ENCODE measurements at places on chromosomes 7 and 10.

DNA sequence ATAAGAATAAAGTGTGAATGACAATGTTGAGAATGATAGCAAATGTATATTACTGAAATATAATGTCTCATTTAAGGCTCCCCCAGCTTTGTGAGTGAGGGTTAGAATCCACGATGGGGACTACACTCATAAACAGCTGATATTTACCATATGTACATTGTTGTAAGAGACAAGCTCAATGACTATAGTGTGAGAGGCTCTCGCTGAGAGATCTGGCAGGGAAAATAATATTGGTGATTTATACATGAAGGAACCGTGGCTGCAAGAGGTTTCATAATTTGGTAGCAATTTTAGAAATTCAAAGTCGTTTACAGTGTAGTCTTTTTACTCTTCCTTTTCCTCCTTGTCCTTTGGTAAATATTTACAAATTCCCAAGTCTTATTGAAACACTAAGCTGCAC is 342.2 kb upstream of the AKR1E2 start:
- no peak for DNase-seq

DNA sequence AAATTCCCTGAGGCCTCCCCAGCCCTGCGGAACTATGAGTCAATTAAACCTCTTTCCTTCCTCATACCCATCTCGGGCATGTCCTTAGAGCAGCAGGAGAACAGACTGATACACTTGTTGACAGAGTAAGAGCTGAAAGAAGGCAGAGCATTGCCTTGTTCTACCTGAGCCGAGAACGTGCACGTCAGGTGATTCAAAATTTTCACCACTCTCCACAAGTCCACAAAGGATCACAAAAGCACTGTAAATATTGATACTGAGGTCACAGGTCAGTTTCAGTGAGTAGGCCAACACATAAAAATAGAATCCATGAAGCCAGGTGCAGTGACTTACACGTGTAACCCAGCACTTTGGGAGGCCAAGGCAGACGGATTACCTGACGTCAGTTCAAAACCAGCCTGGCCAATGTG is 27.8 kb downstream of the DCLRE1C start:
- DNase-seq: no peak

DNA sequence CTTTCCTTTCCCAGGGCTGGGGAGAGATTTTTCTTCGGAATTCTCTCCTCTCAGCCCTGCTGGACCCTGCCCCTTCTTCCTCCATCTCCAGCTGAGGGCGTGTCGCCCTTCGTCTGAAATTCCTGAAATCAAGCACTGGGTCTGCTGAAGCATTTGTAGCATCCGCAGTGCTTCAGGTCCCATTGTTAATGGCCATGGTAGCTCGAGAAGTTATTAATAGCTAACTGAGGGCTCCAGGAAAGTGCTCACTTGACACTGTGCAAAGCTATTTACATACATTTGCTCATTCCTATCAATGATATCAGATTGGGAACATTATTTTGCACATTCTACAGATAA is 515 bp downstream of the FAM149B1 start:
- DNase-seq: no peak

DNA sequence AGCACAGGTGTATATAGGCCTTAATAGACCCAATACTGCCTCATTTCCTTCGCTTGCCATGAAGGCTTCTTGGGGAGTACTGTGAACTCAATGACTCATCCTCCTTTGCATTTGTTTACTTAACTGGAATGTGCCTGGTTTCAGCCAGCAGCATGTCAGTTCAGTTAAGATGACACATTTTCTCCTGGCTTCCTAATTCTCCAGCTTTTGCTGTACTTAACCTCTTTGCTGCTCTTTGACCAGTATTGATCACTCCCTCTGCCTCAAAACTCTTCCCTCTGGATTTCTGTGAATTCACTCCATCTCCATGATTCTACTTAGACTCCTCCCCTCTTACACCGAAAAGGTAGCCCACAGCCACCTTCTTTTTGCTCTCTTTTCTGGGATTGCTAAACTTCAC is 135.7 kb downstream of the MAGI2 start:
- no peak for DNase-seq

- no peak for DNase-seq
Observed at GRCh38 chr7:155194382-155195140, 103.1 kb upstream of the INSIG1 start.

DNA sequence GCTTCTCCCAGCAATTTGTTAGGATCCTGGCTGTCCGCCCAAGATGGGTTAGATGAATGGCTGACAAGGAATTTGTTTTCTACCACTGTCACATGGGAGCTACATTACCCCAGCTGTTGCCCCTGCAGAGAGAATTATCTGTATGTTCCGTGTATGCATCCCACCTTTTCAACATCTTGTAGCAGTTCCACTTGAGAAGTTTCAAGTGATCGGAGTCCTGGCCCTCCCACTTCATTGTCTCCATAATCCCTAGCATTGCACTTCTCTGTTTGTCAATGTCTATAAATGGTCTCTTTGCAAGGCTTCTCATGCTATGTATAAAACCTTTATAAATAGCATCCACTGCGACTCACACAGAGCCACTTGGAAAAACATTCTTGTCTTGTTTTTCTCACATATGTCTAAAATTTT is 972.5 kb downstream of the CNTNAP2 start:
- no peak for DNase-seq

GRCh38 chr7:50657341-50657873 is 92.2 kb upstream of the DDC start:
- DNase-seq: no peak

DNA sequence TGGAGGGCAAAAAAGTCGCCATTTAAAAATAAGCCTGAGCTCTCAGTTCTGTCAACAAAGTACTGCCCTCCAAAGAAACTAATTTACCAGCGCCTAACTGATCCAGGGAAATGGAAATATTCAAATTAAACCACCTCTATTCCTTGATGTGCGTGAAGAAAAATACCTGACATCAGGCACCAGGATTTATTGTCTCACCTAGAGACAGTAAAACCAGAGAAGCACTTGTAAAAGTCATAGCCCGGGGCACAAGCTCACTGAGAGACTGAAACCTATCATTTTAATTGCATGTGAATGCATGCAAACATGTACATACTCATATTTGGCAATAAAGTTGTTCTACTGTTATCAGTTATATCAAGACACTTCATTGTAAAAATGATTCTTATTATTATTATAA is 147.3 kb upstream of the VSTM2A start:
- no peak for DNase-seq

DNA sequence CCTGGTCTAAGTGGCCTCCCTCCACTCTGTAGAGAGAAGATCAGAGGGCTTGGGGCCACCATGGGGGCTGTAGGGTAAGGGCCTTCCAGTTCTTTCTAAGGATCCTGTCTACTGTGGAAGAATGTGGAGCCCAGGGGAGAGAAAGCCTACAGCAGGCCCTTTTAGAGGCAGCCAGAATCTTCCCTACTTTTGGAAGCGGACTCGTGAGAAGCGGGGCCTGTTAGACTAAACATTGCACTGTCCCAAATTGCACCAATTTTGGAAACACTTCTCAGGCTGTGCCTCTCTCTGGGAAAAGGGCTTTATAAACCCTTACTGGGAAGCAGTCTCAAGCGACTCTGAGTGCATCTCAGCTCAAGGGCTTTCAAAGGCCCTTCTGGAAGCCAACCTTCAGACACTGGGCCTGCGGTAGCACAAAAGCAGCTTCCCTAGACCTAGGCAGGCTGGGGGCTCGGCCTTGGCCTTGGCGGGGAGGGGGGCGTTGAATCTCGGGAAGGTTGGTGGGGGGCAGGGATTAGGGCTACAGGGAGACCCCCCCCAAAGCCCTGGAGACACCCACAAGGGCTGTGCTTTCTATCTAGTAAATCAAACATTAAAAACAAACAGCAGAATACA is 298.1 kb downstream of the GFRA1 start:
- no peak for DNase-seq

- DNase-seq: no peak
Observed at GRCh38 chr10:78905957-78906308, 162.8 kb upstream of the ZMIZ1 start.

DNA sequence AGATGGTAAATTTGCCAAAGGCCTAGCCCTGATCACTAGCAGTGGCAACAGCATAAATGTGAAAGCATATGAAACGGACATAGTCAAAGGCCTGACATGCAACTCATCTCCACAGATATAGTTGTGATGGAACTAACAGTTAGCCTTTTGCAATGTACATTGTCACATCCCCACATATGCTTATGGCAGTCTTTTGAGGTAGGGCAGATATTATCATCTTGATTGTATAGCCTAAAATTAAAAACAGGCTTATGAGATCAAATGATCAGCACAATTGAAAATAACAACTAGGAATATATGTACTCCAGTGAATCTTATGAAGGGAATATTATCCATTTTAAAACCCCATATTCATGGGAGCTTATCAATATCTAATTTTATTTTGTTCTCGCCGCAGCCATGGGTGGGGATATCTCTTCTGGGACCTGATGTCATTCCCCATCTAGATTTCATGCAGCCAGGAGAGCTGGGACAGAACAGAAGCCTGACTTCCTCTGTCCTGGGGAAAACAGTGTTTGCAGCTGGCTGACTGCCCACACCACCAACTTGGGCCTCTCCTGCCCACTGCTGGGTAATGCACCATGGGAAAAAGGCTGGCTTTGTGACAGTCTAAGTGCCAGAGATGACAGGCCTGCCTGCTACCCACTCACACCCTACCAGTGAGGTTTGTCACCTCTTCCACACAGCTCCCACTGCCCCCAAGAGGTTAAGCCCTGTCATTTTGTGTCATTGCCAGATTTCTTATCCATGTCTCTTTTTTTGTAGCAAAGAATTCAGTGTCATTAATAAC is 180.2 kb upstream of the FZD1 start:
- DNase-seq: no peak

- DNase-seq: no peak
Observed at GRCh38 chr10:51092402-51092801, 18.1 kb downstream of the PRKG1 start.

DNA sequence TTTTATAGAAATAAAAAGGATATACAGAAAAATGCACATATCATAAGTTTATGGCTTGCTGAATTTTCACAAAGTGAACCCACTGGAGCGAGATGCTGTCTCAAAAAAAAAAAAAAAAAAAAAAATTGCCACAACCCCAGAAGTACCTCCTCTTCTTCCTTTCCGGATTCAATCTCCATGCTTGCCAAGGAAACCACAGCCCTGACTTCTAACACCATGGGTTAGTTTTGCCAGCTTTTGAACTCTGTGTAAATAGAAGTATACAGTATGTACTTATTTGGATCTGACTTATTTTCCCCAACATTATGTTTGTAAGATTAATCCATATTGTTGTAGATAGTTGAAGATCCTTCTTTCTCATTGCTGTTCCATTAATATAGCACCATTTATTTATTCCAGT is 40.0 kb downstream of the FANK1 start:
- DNase-seq: no peak

GRCh38 chr10:76432016-76433012 is 1000.9 kb downstream of the LRMDA start:
- DNase-seq: no peak

GRCh38 chr7:23347033-23347681 is 48.0 kb downstream of the MALSU1 start:
- DNase-seq: no peak

- DNase-seq: no peak
Observed at GRCh38 chr7:80208700-80209099, 74.1 kb downstream of the GNAI1 start.

DNA sequence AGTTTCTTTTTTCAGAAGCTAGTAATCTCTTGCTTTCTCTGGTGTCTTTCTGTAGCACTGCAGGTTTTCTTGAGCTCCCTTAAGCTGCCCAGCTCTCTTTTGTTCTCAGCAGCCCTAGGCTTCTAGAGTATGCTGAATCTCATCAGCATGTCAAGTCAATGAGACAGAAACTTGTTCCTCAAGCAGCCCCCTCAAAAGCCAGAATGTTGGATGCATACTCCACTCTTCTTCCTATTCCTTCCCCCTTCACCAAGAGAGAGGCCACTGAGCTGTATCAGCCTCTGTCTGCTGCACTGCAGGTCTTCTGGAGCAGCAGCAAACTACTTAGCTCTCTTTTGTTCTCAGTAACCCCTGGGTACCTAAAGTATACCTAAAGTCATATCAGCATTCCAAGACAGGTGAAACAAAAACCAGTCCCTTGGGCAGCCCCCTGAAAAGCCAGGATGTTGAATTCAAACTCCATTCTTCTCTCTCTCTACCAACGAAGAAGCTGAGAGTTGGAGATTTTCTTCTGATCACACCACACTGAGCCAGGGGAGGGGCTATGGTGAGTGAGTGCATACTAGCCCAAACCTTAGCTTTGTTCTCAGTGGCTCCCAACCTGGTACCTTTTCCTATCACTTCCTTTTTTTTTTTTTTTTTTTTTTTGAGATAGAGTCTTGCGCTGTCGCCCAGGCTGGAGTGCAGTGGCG is 73.3 kb upstream of the WAC start:
- no peak for DNase-seq

GRCh38 chr10:119139464-119140067 is 25.9 kb downstream of the SFXN4 start:
- DNase-seq: peak; percentile 34

DNA sequence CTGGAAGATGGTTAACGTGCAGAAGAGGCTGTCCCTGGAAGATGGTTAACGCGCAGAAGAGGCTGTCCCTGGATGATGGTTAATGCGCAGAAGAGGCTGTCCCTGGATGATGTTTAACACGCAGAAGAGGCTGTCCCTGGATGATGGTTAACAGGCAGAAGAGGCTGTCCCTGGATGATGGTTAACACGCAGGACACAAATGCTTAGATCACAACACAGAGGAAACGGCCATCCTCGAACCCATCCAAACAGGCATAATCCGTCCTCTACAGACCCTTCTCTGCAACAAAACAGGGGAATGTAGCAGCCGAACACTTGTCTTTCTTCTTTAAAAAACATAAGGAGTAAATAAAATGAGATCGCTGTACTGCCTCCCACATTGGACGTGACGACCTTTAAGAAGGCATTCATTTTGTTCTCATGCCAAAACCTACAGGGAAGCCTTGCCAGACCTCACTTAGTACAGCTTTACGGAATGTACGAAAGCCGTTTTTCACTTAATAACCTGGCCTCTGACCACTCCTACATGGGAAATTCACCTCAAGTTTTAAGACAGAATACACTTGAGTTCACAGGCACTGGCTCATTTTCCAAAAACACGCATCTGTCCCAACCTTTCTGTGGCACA is 245.2 kb downstream of the ZMYND11 start:
- no peak for DNase-seq

Data from activated effector memory CD4-positive, alpha-beta T cell treated with Interleukin-2 at 50 U/mL for 16 hours (primary cell).